ENCODE measurements at places on chromosomes 4 and X. TPM values are rescaled to one million over a fixed set of nuclear protein-coding genes. Genes with fewer than 3 reads are reported as not detected.

DNA sequence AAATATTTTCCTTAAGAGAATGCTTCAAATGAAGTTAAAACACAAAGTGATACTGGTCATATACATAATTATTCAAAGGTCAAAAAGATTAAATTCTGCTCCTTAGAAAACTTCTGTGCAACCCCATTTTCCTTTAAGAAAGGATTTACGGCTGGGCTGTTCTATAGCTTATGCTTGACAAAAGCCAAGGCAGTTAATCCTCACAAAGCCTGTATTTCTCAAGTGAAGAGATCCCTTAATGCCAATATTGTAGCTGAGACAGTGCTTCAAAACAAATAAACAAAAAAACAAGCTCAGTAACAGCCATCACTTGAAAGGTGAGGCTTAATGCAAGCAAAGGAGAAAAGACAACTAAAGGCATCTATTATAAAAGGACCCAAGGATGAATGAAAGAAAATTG, 42.5 kb downstream of the BTC start:
- no peak for DNase-seq

DNA sequence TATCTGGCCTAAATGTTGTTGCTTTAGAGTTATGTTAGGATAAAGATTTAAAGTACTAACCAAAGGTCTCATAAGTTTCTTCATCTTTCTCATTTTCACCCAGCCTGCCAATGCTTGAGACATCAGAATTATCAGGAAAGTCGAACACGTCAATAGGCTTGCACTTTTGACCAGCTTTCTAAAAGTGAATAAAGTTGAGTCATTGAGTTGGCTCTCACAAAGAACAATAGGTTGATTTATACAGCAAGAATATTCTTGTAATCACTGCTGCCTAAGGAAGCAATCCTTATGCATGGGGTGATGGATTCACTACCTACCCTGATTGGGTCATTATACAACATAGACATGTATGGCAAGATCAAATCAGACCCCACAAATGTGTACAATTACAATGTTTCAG, 5.0 kb downstream of the CENPU start:
- DNase-seq = no peak

GRCh38 chrX:151099001-151099400, 77.4 kb upstream of the GPR50 start:
- DNase-seq = no peak

DNA sequence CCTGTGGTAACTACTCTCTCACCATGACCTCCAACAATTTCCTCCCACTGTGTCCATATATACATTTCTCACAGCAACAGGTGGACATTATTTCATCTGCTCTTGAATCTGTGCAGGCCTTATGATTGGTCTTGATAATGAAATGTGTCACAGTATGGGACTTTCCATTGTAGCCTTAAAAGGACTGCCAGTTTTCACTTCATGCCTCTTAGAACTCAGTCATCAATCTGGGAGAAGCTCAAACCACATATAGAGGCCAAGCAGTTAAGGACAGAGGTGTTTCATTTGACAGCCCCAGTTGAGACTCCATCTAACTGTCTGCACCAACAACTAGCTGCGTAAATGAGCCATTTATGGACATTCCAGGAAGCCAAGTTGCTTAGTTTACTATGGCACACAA, 1534.8 kb downstream of the ARAP2 start:
- no peak for DNase-seq

- DNase-seq = no peak
These were observed 504.6 kb downstream of the IQCM start for GRCh38 chr4:149311076-149311475.

DNA sequence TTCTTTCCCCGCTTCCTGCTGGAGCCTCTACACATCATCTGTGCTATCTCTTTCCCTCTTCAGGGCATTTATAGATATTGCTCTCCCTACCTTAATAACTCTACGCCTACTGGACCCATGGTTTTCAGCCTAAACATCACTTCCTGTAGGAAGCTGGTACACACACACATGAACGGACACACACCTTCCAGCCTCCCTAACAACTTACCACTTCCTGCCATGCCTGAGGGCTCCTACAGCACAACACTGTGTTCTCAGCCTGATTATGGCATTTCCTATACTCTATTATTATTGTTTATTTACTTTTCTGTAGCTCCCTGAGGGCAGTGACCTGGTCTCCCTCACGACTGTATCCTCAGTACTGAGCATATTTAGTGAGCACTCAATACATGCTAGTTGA, 163.6 kb upstream of the MAP3K15 start:
- no peak for DNase-seq

DNA sequence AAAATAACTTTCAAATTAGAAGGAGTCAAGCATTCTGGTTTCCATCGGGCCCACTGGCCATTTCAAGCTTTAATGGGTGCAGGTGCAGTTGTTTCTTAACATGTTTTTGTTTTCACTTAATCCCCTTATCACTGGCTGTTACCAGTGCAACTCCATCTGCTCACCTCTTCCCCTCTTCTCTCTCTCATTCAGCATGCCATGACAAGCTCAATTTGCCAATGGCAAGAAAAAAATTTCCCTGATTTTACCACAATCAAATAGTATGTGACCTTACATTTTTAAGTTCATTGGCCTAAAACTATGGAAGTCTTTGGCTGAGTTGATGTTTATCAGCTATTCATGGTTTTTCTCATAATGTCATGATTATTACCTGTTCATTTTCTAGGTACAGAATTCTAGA, 299.1 kb upstream of the BMP3 start:
- no peak for DNase-seq

- no peak for DNase-seq
These were observed at the start of gene MXRA5 for GRCh38 chrX:3346501-3347259. TSS of gene MXRA5 (minus strand) at chrX:3346652. CDS start at chrX:3343833, 2,819 bp downstream.

- no peak for DNase-seq
These were observed 12.4 kb downstream of the PRRG1 start for GRCh38 chrX:37361596-37361995.

GRCh38 chr4:182491719-182492118, 248.5 kb downstream of the TENM3 start:
- no peak for DNase-seq

GRCh38 chr4:69874507-69874906, 14.6 kb upstream of the SULT1E1 start:
- no peak for DNase-seq

GRCh38 chr4:168863719-168864647, 146.1 kb downstream of the CBR4 start:
- no peak for DNase-seq

DNA sequence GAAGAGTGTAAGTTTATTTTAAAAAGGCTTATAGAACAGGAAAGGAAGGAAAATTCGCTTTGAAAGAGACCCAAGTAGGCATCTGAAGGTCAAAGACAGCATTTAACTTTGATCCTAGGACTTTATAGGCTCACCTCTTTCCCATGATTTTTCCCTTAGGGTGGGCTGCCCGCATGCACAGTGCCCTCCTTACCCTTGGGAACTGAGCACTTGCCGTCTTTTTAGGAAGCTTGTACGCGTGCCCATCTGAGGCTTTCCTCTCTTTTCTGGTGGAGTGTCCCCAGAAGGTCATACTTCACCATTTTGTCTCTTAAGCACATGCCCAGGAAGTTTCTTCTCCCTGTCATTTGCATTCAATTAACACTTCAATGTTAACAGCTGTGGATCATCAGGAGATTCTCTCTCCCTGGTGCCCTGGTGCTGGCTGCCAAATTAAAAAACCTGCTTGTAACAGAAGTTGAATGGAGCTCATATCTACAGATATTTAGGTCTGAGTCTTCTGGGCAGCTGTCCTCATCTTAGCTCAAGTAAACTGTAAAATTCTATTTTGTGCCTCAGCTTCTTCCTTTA, 38.4 kb upstream of the IL9R start:
- DNase-seq = no peak

- no peak for DNase-seq
These were observed 212.9 kb upstream of the GRID2 start for GRCh38 chr4:92090887-92091286.

DNA sequence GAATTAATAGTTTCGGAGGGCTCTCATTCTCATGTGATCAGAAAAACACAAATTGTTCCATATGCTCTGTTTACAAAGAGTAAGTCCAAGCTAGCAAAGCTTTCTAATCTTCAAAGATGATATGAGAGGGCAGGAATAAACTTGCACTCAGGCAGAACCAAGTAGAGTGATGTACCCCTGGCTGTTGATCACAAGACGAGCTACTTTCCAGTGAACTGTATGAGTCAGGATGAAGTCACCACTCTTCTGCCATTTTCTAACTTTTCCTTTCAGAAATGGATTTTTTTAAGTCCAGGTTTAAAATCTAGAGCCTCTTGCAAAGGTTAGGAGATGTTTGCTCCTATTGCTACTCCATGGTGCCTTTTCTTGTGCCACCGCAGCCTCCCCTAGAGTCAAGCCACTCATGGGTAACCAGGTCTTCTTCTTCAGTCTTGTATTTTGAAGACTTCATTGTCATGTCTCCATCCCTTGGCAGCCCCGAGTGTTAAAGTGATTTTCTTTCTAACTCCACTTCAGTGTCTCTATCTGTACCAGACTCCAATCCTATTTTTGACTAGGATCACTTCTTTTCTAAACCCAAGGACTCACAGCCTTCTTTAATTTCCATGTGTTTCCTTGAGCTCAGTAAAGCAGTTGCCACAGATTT, 171.9 kb upstream of the GALNT7 start:
- DNase-seq = no peak

DNA sequence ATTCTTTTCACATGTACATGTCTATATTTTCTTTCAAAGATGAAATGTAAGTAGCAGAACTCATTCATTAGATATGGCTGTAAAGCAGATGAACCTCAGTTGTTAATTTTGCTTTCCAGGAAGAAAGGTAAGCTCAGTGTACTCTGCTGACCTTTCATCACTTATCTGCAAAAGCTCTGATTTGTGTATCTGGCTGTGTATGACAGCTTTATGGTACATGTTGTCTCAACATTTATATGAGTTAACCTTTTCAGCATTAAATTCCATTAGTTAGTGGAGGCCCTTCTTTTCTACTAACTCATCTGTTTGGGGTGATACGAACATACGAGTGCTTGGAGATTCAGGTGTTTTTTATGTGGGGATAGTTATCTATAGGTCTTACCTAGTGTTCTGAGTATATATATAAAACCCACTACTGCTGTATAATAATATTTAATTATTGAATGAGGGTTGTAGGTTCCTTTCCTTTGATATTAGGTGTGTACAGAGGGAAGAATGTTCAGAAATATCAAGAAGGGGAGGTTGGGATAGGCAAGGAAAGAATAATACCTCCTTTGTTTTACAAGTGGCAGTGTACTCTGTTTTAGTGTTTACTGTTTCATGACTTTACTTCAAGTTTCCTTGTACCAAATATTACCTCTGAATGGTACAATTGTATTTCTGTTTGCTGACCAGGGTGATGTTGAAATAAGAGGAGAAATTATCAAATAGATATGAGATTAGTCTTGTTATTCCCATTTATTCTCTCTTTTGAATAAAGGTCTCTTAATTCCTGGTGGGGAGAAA, 395.5 kb downstream of the ARHGAP24 start:
- DNase-seq = no peak

GRCh38 chr4:182495645-182496385, 252.6 kb downstream of the TENM3 start:
- DNase-seq = no peak

DNA sequence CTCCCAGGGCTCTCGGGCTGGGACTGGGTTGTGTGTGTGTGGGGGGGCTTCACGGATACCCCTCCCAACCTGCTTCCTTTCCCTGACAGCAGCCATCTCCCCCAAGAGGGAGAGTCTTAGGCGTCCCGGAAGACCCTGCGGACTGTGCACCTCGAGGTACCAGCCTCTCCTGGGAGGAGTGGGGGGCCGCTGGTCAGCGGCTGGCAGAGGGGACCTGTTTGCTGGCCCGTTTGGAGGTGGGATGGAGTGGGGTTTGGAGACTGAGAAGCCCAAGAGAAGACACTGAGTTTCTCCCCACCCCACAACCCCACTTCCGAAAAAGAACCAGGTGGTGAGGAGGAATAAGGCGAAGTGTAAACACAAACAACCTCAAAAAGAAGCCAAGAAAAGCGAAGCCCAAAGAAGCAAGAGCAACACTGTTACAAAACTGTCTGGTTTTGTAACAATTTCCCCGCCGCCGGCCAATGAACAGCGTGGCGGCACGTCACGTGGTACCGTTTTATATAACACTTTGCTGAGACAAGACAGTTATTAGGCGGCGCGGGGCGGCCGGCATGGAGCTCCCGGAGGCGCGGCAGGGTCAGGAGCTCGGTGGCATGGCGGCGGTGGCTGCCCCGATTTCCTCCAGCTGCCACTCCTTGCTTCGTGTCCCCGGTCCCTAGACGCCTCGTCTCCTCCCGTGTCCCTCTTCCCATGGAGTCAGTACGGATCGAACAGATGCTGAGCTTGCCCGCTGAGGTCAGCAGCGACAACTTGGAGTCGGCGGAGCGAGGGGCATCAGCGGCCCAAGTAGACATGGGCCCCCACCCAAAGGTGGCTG, at the start of gene LONRF3:
Gene LONRF3, plus strand, starts transcription at position 531 of the 820 bp plus-strand sequence. Its CDS starts 163 bp downstream, at position 694.
- peak; percentile 84 for DNase-seq

DNA sequence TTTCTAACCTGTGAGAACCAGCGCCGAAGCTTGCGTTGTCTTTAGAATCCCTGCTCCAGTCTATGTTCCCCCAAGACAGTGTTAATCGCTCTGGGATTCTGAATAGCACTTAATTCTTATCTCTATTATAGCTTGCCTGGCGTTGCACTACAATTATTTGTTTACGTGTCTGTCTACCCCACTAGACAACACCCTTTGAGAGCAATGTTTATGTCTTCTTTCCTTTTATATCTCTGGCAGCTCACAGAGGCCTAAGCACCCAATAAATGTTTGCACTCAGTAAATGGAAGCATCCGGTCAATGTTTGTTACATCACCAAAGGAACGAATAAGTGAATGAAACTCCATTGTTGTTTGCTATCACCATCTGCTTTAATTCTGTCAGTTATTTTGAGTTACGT, 4.8 kb upstream of the NHS start:
- no peak for DNase-seq

GRCh38 chrX:18034945-18035344, 173.8 kb upstream of the RAI2 start:
- no peak for DNase-seq

DNA sequence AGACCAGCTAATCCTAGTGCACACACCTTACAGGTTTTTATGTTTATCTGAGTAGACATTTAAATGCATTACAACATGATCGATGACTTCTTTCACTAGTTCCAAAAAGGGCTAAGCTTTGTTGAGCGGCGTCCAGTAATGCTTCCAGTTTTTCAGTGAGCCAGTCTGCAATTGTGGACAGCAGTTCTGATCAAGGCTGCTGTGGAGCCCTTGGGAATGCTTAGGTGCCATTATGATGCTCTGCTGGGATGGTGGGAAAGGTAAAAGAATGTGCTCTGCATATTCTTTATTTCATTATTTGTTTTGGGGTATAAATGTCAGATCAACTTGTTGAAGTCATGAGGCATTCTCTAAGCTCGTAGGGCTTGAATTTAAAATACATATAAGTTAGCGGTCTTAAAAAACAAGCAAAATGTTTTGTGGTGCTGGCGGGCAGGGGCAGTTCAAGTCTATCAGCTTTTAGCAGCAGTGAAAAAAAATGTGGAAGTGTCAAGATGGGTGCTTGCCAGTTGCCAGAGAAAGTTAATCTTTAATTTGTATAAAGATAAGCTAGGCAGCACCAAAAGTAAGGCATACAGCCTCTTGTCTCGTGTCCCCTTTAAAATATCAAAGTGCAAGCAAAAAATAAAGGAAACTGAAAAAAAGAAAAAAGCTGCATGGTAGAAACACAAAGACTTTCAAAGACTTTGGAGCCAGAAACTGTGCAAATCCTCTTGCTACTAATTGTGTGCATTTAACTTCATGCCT, 5.8 kb downstream of the MID1IP1 start:
- DNase-seq = no peak

The ANTXR2 gene
- total RNA-seq = 108 TPM

The CXCL5 gene
- not detected for total RNA-seq

The CCKAR gene
- not detected for total RNA-seq

The OPRPN gene
- total RNA-seq = not detected

The TRIM75 gene
- total RNA-seq = not detected

The KCNE5 gene
- total RNA-seq = not detected

The ATP7A gene
- 11.0 TPM for total RNA-seq

The RBM47 gene
- total RNA-seq = 26.0 TPM

The ANOS1 gene
- 11.1 TPM for total RNA-seq
